ENCODE measurements at places on chromosomes 1 and 21. TPM values are rescaled to one million over a fixed set of nuclear protein-coding genes. Genes with fewer than 3 reads are reported as not detected.

NCAM2 gene
- not detected for total RNA-seq

TFF1 gene
- not detected for total RNA-seq

C1orf105 gene
- not detected for total RNA-seq

NTMT2 gene
- total RNA-seq, result not detected

SYPL2 gene
- total RNA-seq, result not detected
